Adrenal gland (tissue), 19 donors: ENCODE measurements at places on chromosomes 12 and 14.

- no peak for DNase-seq
Observed at GRCh38 chr14:53113989-53114388, 39.1 kb downstream of the DDHD1 start.

DNA sequence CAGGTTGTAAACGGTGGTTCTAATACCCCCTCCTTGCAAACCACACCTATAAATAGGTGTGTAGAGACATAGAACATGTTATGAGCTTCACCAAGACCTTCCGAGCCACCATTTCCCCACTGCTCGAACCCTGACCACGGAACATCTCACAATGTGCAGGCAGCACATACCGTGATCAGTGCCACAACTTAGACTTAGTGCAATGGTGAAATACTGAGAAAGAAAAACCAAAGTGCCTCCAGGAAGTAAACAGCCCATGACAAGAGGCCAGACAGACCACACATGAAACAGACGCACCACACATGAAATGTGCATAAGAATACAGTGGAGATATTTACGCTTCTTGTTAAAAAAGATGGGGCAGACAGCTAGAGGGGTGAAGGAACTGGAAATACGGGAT, 166.9 kb upstream of the CCND2 start:
- DNase-seq: no peak

- DNase-seq: no peak
Observed at GRCh38 chr12:71426300-71427047, 13.1 kb upstream of the LGR5 start.

DNA sequence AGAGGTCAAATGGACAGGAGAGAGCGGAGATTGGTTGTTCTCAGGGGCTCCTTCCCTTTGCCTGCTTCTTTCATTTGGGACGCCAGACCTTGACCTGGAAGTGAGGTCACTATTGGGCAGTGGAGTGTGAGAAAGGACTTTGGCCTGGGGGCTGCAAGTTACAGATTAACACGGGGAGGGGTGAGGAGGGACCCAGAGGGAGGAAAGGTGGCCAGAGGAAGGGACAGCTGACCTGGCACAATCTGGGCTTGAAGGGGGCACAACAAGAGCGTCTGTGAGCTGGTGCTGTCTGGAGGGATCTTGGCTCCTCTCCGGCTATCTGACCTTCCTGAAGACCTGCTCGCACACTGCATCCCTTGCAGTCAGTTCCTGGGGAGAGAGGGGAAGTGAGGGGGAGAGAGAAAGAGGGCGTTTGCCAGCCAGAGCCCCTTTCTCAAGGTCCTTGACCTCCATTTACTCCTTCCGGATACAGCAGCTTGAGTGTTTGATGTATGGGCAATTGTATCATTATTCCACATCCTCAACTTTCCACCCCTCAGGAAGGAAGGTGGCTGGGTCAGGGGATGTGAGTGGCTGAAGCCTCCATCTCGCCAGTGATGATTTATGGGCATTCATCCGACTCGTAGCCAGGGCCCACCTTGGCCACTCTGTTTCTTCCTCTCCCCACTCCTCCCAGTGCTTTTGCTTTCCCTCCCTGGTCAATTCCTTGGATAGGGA, 4.7 kb downstream of the RBP5 start:
- DNase-seq: no peak

DNA sequence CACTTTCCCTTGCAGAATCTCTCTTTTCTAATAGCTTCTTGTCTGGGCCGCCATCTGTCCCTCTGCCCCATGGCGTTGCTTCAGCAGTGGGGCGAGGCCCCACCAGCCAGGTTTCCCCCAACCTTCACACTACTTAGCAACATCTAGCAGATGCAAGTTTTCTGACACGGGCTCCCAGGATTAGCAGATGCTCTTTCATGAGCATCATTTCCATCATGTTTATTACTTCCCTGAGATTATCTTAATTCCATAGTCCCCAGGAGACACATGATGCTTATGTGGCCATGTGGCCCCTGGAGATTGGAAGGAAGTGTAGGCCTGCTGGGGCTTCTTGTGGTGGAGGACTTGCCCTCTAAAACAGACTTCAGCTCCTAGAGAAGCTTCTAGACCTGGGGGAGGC, 102.0 kb upstream of the MYL2 start:
- DNase-seq: no peak

- no peak for DNase-seq
Observed at GRCh38 chr14:68950111-68950510, 29.0 kb downstream of the ACTN1 start.

GRCh38 chr14:90703841-90704737, 112.1 kb downstream of the TTC7B start:
- DNase-seq: no peak

DNA sequence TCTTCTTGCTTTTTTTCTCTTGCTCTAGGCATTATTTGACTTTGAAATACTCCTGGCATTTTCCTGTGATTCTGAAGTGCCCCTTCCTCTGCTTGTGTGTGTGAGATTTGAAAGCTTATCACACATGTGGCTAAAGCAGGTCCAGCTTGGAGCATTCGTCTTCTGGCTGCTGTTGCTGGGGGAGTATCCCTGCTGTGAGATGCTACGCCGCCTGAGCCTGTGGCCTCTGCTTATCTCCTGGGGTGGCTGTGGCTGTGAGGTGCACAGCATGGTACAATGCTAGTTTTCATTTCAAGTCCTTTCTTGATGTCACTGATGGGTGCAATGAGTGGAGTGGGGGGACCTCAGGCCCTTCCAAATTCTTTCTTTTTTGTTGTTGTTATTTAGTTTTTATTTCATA, 371.8 kb downstream of the ZFP36L1 start:
- no peak for DNase-seq

GRCh38 chr14:103064978-103065377, 7.6 kb upstream of the CDC42BPB start:
- DNase-seq: no peak

DNA sequence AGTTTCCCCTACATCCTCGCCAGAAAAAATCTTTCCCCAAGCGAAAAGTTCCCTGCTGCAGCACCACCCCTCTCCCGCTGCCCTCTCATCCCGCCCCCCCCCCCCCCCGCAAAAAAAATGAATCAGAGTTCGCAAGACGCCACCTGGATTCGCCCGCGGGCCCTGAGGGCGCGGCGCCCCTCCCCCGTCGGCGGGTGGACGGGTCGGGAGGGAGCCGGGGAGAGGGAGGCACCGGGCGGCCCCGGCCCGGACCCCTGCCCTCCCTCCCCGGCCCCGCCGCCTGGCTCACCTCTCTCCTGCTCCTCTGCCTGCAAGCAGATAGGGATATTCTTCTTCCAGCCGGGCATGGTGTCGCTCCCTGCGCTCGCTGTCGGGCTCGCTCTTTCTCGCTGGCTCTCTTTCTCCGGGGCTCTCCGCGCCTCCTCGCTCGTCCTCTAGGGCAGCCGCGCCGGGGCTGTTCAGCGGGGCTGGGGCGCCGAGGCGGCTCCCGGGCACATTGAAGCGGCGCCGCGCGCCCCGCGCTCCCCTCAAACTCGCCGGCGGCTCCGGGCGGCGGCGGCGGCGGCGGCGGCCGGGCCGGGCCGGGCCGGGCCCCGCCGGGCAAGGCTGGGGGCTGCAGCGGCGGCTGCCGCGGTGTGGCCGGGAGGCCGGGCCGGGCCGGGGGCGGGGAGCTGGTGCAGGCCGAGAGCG, 200.3 kb upstream of the CAND1 start:
- peak; percentile 48 for DNase-seq

GRCh38 chr12:84605983-84606382, 306.6 kb downstream of the SLC6A15 start:
- DNase-seq: no peak

DNA sequence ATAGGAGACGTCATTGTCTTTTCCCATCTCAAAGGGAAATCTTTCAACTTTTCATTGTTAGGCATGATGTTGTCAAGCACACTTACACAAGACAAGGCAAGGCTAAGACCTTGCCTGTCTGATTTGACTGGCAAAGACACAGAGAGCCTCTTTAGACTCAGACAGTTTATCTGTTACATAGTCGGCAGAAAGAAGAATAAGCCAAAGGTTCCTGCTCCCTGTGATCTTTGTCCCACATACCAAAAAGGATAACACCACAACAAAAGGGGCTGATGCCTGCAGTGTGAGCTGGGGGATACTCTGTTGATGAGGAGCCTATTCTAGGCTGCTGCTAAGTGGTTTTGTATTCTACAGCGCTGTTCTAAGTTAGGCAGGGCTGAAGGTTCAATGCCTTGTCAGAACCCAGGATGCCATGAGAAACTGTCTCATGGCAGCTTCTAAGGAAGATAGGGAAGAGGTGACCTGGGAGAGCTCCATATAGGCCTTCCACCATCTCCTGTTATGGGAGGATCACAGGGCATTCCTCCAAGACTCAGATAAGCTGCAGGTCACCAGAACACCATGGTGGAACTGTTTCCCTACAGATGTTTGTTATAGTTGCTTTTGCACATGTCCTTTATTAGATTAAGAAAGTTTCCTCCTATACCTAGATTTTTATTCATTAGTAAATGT, 12.7 kb downstream of the ERC1 start:
- no peak for DNase-seq

- peak; percentile 46 for DNase-seq
Observed at GRCh38 chr12:100267603-100268281, 765 bp downstream of the SCYL2 start.

DNA sequence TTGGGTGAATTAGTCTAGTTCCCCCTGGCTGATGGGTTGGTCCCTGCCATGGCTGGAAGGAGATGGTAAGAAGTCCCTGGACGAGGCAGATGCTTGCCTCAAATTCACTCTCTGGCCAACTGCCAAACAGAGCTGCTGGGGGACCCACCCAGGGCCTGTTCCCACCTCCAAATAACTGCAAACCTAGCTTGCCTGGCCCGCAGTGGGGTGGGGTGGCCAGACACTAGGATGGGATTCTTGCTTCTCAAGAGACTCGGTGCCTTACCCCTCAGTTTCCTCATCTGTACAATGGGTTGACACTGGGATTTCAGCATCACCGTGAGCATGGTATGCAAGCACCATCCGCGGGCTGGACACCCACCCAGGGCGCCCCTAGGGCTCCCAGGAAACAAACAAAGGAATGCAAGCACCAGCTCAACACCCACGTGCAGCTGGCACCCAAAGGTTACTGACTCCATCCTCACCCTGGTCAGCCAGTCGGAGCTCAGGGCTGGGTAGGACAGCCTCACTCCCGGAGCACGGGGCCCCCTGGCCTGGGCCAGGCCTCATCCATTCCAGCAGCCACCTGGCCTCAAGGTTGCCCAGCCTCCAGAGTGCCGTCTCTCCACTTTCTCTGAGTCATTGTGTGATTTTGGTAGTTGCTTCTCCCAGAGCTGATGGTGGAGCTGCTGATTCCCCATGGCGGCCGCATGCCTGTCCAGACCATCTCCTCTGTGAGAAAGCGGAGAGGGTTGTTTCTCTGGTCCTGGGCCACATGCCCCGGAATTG, 205.2 kb upstream of the RTL1 start:
- no peak for DNase-seq

GRCh38 chr14:68135566-68135965, 316.0 kb downstream of the RAD51B start:
- DNase-seq: no peak

- DNase-seq: no peak
Observed at GRCh38 chr12:22729957-22730443, 105.0 kb downstream of the ETNK1 start.

DNA sequence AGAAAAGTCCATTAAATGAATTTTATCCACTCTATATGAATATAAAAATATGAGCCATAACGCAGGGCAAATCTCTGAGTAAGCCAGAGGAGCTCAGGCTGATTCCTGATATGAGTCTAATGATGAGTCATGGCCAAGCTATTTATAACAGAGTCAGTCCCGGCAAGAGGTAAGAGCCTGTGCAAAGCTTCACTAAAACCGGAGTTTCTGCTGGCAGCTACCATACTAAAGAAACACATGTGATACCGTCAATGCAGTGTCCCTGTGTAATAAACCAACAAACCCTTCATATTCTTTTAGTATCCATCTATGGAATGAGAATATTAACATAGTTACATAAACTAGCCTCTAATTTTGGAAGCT, 319.4 kb downstream of the KCNC2 start:
- peak; percentile 41 for DNase-seq

GRCh38 chr14:105710119-105711043, 184.0 kb downstream of the TMEM121 start:
- no peak for DNase-seq

- no peak for DNase-seq
Observed at GRCh38 chr12:125276567-125276966, 211.3 kb downstream of the AACS start.

DNA sequence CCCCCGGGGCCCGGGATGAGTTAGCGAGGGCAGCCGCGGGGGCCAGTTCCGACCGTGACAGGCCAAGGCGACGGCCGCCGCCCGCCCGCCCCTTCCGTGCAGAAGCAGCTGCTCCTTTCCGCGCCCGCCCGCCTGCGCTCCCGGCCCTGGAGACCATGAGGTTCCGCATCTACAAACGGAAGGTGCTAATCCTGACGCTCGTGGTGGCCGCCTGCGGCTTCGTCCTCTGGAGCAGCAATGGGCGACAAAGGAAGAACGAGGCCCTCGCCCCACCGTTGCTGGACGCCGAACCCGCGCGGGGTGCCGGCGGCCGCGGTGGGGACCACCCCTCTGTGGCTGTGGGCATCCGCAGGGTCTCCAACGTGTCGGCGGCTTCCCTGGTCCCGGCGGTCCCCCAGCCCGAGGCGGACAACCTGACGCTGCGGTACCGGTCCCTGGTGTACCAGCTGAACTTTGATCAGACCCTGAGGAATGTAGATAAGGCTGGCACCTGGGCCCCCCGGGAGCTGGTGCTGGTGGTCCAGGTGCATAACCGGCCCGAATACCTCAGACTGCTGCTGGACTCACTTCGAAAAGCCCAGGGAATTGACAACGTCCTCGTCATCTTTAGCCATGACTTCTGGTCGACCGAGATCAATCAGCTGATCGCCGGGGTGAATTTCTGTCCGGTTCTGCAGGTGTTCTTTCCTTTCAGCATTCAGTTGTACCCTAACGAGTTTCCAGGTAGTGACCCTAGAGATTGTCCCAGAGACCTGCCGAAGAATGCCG, 699 bp downstream of the MGAT2 start:
- DNase-seq: peak; percentile 64

DNA sequence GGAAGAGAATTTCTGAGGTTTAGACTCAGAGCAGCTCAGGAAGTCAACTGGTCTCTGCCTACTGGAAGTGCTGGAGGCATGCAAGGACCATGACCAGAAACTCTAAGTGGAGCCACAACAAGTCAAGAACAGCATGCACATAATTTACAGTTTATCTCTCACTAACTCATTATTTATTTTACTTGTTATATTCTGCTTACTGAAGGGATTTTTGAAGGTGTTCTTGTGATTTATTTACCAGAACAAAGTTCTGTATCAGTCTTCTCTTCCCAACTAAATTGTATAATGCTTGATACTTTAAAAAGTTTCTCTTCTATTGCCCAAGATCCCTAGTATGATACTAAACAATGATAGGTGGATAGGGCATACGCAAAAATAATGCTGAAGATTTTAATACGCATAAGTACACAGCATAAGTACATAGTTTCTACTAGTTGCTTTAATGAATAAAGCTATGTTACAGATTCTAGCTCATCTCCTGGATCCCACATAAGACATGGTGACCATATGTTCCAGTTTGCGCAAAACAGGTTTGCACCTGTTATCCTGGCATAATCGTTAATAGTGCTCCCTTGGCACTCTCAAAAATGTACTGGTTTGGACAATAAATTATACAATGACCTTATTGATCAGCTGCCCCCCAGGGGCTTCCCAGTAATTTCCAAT, 11.6 kb upstream of the SPTB start:
- DNase-seq: no peak
